Activated naive CD8-positive, alpha-beta T cell treated with anti-CD3 and anti-CD28 coated beads, Interleukin-2, amount 50 U/mL, for 24 hours (primary cell): ENCODE measurements at places on chromosomes 5 and 9.

- DNase-seq = no peak
Observed at GRCh38 chr9:105911104-105911911, 217.0 kb downstream of the TMEM38B start.

- no peak for DNase-seq
Observed at GRCh38 chr9:129331493-129331765, 153.4 kb upstream of the IER5L start.

DNA sequence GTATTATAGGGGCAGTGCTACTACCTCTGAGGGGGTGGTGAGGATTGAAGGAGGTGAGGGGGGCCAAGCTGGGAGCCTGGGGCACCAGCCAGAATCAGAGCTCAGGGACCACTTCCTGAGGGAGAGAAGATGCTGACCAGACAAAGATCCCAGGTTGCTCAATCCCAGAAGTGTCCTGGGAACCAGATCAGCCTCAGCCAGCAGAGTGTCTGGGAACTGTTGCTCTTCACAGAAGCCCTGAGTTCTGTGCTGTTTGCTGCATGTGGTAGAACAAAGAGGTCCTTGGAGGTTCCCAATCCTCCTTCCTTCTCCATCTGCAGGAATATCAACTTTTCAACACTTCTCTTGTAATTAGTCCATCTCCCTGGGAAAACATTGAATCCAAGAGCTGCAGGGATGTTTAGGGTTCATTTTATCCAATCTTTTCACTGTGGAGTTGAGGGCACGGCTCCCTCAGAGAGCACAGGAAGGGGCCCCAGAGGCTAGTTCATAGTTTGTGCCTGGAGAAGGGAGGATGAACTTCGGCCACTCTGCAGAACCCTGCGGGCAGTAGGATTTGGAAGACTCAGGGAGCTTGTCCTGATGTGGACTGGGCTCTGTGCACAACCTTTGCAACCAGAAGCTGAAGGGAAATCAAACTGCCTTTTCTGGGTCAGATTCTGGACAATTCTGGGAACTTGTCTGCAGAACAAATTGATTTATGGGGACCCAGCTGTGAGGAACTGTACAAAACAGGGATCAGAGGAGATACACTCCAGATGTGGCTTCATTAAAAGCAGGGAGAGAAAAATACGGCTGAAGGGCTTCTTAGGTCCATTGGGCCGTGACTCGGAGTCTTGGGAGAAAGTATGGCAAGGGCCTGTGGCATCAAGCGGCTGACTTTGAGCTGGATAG lies 57.1 kb downstream of the GALNT12 start:
- DNase-seq = no peak

- DNase-seq = no peak
Observed at GRCh38 chr9:71709384-71709783, 58.9 kb downstream of the CEMIP2 start.

GRCh38 chr9:111957856-111958631 lies 61.4 kb downstream of the UGCG start:
- peak; percentile 16 for DNase-seq

DNA sequence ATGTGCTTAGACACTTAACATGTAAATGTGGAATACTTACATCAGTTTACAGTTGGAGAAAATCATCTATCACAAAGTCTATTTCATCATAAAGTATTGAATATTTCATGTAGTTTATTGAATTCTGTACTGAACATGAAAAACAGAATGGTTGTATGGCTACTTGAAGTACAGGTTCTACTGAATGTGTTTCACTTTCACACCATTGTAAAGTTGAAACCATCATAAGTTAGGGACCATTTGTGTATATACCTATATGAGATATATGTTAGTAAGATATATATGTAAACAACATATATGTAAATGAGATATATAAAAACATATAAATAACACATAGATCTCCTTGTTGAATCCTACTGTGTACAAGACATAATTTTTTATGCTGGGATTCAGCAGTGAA lies 63.0 kb upstream of the TAF11L2 start:
- DNase-seq = no peak

- no peak for DNase-seq
Observed at GRCh38 chr5:131268758-131269370, 5.0 kb downstream of the CDC42SE2 start.

- no peak for DNase-seq
Observed at GRCh38 chr5:112738191-112738560, 491 bp downstream of the APC start.

DNA sequence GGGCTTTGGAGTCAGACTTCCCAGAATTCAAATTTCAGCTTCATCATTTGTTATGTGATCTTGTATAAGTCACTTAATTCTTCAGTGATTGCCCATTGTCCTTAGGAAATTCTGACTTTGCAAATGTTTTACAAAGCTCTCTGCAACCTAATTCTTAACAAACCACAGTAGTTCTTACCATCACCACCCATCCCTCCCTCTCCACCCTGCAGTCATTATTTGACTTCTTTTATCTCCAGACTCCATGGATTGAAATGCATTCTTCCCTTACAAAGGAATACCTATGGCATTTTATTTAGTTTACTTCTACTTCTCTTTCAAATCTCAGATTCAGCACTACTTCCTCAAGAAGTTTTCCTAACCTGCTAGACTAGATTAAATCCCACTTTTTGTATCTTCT lies 23.1 kb downstream of the SHLD3 start:
- no peak for DNase-seq

- peak; percentile 6 for DNase-seq
Observed at GRCh38 chr9:79817438-79818004, 245.8 kb downstream of the TLE4 start.

DNA sequence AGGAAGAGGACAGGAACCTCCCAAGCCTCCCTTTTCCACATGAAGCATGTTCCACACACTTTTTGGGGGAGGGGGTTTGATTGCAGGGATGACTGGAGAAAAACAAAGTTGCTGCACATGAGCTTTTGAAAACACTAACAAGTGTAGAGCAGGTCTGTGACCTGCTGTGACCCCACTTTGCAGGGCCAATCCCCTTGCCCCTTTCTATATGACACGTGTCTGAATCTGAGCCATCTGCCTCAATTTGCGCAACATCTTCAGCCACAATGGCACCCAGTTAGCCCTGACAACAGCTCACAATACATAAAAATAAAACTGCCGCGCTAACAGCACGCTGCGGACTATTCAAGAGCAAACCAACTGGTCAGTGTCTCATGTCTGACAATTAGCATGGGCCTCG lies 227.8 kb upstream of the TBCA start:
- no peak for DNase-seq

- no peak for DNase-seq
Observed at GRCh38 chr5:31639481-31640411, 815 bp downstream of the PDZD2 start.

DNA sequence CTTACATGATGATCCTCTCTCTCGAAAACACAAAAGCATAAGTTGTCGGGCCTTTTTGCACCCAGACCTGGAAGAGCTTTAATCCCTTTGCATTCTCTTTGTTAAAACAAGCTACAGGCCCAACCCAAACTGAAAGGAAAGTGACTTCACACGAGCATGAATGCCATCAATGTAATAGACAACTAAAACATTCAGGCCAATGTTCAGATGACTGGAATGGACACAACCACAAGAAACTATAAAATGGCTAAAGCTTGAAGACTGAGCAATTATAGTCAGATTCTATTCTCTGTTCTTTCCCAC lies 45.5 kb downstream of the RFX3 start:
- DNase-seq = no peak

GRCh38 chr9:132879457-132880323 lies 992 bp downstream of the SPACA9 start:
- no peak for DNase-seq

GRCh38 chr5:73698011-73698410 lies 72.0 kb downstream of the ARHGEF28 start:
- no peak for DNase-seq

DNA sequence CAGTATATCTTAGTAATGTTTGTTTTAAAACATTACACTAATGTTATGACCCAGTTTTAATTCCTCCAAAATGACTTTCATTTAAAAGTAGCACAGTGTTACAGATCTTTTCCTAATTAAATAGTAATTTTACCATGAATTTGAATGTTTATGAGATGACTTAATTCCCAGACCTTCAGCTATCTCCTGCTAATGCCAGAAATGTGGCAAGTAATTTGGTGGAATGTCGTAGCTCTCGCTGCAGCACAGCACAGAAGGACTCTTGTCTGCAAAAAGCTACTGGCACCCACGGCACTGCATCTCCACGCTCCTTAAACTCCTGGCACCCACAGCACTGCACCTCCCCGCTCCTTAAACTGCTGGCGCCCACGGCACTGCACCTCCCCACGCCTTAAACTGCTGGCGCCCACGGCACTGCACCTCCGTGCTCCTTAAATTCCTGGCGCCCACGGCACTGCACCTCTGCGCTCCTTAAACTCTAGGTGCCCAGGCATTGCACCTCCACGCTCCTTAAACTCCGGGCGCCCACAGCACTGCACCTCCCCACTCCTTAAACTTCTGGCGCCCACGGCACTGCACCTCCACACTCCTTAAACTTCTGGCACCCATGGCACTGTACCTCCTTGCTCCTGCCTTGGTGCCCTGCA lies 163.1 kb downstream of the CDK5RAP2 start:
- DNase-seq = no peak

DNA sequence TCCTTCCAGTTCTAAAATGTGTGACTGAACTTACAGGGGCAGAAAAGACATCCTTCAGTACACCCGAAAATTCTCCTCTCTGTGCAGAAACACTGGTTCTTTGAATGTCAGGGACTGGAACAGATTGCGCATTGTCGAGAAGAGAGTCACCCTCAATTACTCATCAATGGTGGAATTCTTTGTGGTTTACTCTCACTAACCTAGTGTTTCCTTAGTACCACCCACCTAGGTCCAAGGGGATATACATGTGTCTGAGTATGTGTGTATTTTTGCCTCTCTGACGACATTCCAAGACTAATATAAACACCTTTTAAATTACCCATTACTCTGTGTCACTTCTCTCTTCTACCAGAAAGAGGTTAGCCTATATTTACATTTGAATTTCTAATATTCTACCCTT lies 660.8 kb downstream of the TLE1 start:
- DNase-seq = no peak

GRCh38 chr5:36359267-36359666 lies 57.6 kb upstream of the RANBP3L start:
- DNase-seq = no peak

DNA sequence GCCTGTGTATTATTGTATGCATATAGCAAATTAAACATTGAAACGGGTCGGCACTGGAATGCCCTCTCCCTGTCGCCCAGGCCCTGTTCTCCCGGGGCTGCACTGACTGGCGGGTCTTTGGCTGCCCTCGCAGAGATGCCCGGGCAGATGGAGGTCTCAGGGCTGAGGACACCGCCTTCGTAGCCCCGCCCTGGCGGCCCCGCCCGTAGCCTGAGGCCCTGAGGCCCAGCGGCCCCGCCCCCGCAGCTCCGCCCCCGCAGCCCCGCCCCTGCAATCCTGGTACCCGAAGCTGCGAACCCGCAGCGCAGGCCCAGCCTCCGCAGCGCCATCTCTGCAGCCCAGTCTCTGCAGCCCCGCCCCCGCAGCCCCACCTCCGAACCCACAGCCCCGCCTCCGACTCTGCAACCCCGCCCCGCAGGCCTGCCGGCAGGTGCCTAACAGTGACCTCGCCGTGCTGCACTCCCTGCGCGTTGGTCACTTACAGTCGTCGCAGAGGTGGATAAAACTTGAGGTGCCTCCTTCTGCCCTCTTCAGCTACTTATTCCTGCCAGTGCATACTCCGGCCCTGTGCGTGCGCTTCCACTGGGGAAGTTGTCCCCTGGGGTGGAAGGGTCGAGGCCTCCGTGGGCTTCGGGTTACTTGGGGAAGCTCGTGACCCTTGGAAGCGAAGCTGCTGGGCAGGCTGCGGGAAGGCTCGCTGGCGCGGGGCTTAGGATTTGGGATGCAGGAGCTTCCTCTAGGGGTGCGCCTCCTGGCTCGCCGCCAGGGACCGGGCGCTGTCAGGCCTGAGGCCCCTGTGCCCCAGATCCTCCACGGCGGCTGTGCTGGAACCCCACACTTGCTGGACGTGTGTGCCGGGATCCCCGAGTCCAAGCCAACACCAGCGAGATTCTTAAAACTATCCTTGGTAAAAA lies 72.3 kb downstream of the ICE1 start:
- peak; percentile 74 for DNase-seq

DNA sequence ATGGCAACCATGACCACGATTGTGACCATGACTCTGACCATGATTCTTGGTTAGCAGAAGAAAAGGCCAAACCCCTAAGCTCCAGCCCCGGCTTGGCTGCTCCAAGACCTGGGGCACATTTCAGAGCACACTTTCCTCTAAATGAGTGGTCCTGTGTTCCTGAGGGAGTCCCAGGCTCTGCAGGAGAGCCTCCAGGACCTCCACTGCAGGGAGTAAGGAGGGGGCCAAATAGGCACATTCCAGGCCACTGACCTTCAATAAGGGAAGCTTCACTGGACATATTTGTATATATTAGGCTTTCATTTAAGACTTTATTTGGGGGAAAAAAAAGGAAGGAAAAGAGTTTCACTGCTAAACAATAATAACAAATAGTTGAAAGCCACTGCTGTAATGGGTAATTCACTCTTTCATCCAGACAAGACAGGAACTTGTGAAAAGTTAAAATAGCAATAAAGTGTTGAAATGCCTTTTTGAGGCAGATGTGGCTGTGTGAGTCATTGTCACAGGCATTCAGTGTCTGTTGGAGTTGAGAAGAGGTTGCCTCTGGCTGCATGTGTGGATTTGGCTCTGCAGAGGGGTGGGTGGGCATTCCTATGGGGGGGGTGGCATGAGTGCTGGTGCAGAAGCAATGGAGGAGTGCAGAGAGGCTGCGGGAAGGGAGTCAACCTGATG lies 63.9 kb upstream of the TGFBR1 start:
- DNase-seq = no peak

DNA sequence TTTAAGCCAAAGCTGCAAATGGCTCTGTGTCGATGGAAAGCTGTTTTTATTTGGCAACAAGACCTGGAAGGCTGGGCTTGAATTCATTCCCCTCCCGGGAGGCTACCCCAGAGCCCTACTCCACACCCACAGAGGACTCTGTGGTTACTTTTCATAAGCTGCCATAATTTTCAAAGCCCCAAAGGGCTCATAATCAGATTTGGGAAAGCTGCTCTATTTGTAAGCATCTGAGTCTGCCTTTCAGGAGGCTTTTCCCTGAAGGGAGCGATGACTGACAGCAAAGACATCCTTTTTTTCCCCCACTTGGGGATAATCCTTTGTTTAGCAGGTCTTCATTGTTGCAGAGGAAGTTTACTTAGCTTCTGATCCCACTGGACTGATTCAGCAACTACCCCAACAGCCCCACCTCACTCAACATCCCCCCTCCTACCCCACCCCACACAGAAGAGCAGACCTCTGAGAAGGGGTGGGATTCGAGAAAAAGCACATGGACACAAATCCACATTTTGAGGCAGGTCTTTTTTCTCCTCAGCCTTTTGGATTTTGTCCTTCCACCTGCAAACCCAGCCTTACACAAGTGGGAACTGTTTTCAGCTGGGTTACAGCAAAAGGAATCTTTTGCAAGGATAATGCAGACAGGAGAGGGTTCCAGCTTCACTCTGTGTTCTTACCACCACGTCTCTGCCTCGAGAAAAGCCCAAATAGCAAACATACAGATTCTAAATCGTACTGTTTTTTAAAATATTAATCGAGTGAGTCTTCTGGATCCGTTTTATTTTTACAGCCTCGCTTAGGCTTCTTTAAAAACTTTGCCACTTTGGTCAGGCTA lies 244.4 kb upstream of the TUT7 start:
- DNase-seq = no peak

- peak; percentile 44 for DNase-seq
Observed at GRCh38 chr9:98851730-98852459, 44.4 kb downstream of the GALNT12 start.
